Posterior cingulate gyrus (tissue), 11 donors: ENCODE measurements at places on chromosomes 4 and X.

DNA sequence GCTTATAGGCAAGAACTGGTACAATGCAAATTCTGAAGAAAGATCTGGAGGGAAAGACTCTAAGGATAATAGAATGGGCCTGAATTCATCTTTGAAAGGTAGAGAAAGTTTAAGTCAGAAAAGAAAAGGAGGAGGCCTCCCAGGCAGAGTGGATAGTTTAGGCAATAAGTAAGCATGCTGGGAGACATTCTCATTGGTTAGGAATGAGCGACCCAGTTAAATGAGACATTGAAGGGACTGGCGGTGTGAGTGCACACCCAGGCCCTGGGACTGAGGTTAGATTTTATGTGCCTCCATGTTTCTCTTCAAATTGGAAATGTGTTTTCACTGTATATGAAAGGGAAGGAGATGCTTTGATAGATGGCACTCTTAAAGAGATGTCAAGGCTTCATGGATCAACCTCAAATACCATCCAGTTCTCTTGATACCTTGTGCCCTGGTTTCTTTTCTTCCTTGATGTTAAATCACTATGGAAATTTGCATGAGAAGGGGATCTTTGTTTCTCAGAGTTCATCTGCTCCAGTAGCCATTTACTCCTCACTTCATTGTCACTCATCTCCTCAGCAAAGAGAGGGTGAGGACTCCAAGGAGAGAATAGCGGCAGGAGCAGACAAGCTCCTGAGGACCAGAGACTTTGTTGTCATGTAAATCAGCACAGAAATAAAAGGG is 584.2 kb upstream of the INTU start:
- DNase-seq: no peak

DNA sequence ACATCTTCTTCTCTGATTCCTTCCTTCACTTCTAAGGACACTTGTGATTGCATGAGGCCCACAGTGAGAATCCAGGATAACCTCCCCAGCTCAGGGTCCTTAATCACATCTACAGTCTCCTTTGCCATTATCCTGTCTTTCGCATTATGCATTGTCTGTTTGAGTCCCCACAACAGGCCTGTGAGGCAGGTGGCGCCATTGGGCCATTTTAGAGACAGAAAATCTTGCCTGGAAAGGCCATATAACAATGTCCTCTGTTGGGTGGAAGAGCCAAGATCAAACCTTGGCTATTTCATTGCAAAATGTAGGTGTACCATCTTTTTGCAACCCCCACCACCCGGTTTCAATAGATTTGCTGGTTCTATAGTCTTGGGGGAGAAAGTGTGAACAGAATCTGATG is 11.8 kb upstream of the DCUN1D4 start:
- DNase-seq: peak; percentile 18

- no peak for DNase-seq
Measured at GRCh38 chr4:129823105-129823504, 727.2 kb downstream of the C4orf33 start.

DNA sequence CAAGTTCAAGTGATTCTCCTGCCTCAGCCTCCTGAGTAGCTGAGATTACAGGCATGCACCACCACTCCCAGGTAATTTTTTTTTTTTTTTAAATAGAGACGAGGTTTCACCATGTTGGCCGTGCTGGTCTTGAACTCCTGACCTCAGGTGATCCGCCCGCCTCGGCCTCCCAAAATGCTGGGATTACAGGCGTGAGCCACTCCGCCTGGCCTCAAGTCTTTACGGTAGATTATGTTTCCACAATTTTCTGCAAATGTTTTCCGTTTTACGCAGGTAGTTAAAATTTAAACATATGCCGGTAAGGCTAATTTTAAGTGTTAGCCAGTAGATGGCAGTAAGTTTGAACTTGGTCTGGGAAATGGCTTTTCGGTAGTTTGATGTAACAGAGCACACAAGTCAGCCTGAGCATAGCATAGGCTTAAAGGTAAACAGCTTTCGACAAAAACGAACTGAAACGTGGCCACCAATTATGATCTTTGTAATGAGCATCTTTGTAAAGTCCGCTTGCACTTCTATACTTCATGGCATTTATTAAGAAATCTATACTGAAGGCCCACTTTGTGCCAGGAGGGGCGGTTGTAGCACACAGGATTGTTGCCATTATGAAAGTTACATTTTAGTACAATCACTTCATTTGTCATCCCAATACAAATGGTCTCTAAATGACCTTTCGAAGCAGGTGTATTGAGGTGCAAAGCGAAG is 31.1 kb downstream of the CCKAR start:
- DNase-seq: no peak

DNA sequence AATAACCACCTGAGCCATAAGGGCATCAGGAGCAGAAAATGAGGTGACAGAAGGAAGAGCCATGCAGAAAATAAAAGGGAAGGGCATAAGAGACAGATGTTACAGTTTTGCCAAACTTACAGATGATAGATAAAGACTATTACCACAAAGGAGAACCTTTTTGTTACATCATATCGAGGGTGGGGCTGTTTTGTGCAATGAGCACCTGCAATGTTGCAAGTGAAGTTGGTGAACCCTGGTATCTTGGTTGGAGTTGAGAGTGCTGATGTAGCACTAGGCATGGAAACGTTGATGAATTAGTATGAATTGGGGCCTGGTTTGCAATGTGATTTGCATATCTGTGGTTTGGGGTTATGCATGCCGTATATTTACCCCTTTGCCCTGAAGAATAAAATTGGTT is 119.8 kb upstream of the TEX13D start:
- no peak for DNase-seq

DNA sequence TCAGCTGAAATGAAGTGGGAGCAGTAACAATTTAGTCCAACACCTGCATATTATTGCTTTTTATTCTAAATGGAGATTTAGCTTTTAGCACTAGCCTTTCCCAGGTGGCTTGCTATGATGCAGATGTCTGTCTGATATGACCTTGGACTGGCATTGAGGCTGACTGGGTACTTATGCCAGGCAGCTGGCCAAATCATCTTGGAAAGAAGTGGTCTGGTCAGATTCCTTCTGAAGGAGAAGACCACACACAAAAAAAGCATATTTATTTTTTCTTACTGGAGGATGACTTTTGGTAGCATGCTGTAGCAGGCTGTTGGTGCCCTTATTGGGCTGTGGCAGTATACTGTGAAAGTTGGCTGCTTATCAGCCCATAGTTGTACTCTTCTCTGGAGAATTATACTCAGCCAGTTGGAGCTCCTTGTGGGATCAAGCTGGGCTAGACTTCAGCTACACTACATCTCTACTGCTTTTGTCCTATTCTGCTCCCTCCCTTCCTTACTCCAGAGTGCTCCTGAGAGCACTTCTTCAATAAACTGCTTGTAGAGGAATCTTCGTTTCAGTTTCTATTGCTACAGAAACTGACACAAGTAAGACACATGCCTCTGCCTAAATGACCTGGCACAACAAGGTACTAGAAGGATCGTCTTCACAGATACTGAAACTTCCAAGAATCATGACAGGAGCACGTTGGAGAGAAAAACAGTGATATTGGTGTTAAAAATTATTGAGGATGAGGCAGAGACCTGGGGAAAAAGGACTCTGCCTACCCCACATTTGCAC is 196.8 kb upstream of the RPS6KA3 start:
- DNase-seq: no peak

GRCh38 chr4:153063490-153063889 is 127.4 kb downstream of the FHDC1 start:
- DNase-seq: no peak

DNA sequence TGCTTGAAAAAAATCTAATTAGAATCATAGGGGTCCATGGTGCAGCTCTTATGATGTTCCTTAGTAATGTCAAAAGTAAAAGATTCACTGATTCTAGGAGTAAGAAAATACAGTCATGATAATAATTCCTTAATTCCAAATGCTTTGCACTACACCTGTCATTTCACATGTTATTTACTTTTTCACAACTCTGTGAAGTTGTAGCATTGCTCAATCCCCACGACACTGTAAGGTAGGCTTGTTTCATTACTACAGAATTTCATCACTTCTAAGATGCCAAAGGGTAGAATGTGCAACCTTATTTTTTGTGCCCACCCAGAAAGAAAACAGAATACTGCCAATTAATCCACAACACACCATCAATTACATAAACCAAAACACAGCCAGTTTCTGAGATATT is 46.1 kb upstream of the LNX1 start:
- no peak for DNase-seq

DNA sequence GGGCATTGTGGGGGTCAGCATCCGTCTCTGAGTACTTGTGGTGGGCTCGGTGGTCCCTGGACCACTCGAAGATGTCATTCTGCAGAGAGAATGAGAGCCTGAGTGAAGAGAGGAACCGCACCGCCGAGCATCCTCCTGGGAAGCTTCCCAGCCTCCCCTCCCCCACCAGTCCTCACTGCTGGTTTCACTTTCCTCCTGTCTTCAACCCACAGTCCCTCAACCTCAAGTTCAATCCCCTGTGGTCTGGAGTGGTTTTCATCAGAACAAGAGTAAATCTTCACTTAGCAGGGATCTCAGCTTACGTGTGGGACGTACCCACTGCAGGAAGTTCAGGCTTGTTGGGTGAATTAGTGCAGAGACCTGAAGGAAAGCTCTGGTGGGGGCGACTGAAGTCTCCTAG is 117.8 kb downstream of the SCD5 start:
- DNase-seq: no peak

DNA sequence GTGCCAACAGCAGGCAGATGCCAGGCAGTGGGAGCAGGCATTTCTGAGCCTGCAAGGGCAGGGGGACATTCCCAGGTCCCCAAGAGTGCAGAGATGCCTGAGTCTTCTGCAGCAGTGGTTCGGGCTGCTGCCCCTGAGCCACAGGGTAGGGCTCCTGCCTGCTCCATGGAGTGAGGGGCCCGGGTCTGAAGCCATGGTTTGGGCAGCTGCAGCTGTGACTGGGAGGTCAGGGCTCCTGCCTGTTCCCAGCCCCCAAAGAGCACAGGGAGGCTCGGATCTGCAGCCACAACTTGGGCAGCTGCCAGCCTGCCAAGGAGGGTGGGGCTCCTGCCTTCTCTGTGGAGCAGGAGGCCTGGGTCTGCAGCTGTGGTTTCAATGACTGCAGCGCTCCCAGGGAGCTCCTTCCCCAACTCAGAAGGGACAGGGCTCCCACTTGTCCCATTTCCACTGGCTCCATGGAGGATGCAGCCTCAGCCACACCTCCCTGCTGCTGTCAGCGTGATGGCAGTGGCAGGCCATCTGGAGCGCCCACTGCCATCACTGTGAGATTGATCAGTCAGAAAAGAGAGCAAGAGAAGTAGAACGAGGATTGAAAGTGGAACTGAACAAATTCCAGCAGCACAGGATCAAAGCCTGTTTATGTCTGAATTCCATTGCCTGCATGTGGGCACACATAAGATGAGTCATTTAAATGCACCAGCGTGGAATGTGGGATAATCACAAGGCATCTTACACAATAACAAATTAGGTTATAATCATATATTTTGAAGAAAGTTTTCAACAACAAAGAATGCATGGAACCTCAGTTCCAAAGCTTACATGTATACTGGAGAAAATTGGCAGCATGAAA is 93.1 kb upstream of the CXorf51A start:
- no peak for DNase-seq

DNA sequence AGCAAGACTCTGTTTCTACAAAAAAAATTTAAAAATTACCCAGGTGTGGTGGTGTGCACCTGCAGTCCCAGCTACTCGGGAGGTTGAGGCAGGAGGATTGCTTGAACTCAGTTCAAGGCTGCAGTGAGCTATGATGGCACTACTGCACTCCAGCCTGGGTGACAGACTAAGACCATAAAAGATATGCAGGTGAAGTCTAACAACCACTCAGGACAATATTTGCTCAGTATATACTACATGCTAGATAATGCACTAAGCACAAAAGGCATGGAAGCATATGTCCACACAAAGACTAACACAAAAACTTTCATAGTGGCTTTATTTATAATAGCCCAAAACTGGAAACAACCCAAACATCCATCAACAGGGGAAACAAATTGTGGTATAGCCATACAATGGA is 57.7 kb upstream of the TXK start:
- no peak for DNase-seq

DNA sequence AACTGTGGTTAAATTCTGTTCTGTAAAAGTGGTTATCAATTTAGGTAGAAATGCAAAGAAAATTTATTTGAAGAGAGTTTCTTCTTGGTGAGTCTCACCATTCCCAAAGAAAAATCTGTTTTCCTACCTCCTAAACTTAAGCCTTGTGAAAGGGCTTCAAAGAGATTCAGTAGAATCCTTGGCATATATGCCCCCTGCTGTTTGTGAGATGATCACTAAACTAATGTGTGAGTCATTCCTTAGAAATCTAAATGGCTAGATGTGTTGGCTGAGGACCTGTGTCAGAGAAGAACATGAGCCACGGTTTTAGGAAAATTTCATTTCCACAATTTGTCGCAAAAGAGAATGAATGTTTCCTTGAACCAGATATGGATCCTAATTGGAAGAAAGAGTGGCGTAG is 260.9 kb downstream of the SLC7A11 start:
- DNase-seq: no peak

DNA sequence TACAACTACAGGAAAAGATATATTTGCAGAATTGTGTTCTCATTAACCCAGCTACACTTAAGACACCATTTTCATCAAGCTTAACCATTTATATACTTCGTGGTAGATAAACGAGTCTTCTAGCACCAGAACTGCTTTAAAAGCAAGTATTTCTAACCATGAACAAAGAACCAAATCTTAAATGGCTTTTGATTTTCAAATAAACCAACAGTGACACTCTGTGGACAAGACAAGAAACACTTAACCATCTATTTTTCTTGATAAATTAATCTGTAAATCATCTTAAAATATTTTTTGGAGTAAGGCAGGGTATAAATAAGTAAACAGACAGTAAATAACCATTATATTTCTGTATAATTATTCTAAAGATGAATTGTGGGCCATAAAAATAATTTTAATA is 10.2 kb downstream of the BEND2 start:
- DNase-seq: no peak

DNA sequence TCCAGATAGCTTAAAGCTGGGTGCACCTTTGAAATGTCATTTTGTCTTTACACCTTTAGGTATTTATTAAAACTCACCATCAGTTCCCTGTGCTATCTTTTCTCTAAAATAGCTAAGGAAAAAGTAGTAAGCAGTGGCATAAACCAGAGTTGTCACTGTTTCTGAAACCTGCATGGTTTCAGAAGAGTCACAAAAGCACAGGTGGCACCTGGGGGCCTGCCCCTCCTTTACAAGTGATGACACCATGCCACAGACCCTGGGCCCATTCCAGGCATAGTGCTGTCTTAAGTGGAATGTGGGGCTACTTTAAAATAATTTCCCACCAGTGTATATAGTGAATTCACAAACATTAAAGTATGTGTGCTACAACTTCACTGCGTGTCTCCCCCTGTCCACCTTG is 47.8 kb downstream of the DCUN1D4 start:
- DNase-seq: no peak

DNA sequence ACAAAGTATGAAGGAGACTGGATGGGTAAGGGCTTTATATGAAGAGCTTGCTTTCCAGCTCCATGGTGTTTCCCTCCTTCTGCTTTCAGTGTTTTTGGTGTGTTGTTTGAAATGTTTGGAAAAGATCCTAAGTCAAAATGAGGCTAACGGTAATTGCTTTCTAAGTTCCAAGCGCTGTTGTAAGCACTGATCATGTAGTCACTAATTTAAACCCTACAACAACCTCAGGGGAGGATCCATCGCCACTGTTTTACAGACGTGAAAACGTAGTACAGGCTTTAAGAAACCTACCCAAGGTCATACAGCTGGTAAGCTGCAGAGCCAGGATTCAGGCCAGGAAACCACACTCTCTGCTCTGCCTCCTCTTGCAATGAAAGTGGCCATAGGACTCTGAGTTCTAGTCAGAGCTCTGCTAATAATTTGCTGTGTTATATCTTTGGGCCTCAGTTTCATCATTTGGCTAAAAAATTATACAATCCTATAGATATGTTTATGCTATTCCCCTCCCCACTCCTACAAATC is 102.9 kb upstream of the PGRMC2 start:
- no peak for DNase-seq

- no peak for DNase-seq
Measured at GRCh38 chr4:153266988-153267387, 62.7 kb downstream of the TRIM2 start.
